ENCODE measurements at places on chromosomes 3 and 15.

DNA sequence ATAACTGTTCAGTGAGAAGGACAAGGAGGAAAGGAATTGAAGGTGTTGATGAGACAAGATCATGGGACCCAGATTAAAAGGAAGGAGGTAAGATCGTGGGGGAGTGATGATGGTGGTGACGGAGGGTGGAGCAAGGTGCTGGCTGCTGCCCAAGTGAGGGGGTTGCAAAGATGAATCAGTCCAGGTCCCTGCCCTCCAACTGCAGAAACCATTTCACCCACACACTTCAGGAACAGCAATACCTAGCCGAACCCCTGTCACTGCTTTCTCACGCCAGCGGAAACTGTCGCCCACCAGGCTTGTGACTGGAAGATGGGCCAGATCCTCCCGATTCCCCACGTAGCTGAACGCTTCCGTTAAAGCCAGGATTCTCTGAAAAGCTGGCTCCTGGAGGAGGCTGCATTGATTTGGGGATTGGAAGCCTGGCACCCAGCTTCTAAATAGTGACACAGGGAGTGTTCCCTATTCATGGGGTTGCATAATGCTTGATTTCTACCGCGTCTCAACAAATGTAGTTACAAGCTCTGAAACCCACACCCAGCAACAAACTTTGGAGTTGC is 3.2 kb upstream of the LSG1 start:
- no peak for DNase-seq

DNA sequence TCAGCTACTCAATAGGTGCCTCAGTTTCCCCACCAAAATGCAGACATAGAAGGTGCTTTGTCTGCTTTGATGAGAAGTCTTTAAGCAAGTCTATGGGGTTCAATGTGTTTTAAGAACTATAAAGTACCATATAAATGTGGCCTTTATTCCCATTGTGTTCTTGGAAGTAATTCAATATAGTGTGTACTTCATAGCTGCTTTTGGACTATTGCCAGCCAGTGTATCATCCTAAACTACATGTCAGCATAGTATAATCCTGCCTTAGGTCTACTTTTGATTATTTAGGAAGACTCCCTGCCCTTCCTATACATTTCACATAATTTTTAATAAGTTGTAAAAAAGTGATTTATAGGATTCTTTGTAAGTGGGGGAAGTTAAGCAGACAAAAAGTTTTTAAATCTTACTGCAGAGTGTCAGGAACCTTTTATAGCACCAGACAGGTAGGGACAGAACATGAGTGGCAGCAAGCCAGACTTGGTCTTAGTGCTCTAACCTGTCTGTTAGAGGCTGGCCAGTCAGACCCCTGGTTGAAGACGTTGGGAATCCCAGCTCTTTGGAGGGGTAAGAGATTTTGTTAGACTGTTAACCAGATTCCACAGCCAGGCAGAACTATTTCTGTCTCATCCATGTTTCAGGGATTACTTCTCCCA is 48.4 kb downstream of the MLH1 start:
- no peak for DNase-seq

DNA sequence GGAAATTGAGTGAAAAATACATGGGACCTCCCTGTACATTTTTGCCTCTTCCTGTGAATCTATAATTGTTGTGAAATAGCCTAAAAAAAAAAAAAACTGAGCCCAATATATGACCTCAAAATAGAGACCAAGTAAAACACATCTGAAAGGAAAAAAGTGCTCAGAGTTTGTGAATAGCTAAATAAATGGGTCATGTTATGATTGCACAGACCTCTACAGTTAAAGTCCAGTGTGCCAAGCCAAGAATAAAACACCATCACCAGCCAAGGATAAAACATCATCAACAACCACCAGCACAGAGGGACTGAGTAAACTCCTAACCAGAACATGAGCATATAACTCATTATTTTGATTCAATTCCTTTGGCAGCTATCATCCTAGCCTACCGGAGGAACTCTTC is 115.6 kb upstream of the AGTR1 start:
- DNase-seq: no peak

DNA sequence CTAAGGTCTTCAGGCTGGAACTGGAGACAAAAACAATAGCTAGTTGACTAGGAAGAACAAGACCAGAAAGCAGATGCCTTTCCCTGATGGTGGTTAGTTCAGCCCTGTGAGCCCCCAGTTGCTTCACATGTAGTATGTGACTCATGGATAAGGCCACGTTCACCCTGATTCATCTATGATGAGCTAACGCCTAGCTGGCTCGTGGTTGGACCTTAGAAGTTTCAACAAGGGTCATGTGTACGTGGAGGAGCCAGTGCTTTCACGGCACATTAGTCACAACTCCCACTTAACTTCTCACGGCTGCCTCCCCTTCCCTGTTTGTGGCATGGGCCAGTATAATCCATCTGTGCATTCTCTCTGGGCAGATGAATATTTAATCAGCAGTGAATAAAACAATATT is 20.6 kb downstream of the COL8A1 start:
- DNase-seq: no peak

GRCh38 chr3:110391640-110392395 is 679.8 kb upstream of the NECTIN3 start:
- DNase-seq: no peak

DNA sequence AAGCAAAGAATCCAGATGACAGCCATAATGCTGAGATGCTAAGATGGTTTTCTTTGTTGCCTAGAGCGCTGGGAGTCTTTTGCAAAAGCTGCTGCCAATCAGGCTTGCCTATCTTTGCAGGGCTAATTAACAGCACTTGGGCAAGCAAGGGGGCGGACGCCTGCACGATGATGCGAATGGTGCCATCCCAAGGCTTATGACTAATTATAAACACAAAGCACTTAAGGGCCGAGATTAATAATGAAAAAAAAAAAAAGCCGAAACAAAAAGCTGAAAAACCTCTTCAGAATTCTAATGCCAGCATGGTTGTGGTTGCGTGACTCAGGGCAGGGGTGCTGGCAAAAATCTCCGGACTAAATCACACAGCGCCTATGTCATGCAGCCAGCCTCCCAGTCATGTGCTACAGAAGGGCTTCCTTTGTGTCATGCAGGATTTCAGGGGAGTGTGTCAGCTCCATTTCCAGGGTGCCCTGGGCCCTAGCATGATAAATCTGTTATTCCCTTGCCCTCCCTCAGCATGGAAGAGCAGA is 185.0 kb upstream of the ANKRD28 start:
- DNase-seq: no peak

Data from NK-92 treated with Interleukin-12 subunit alpha and Interleukin-12 subunit beta, amount 100 ng/mL, for 24 hours (cell line).